ENCODE measurements at places on chromosomes 2 and 18. TPM values are rescaled to one million over a fixed set of nuclear protein-coding genes. Genes with fewer than 3 reads are reported as not detected.

COL3A1 gene
- total RNA-seq, result 3,160 TPM

GALR1 gene
- total RNA-seq, result not detected

- DNase-seq, result no peak
These were observed 10.0 kb upstream of the GCA start for GRCh38 chr2:162333968-162334367.

- DNase-seq, result no peak
These were observed 43.6 kb downstream of the NOL10 start for GRCh38 chr2:10646153-10646552.

DNA sequence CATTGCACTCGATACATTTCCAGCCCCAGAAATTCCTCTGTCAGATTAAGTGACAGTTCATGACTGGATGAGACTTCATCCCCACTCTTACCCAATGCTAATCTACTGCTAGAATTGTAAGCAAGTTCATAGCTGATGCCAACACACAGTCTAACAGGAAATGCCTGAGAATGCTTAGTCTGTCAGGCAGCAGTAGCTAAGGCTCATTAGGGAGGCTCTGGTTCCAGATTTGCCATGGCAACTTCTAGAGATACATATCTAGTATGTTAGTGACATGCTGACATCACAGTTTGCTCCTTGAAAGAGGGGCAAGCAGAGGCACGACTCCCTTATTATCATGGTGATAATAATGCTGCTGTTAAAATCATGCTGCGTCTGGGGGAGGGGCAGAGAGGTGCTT lies 198.4 kb downstream of the RBM43 start:
- no peak for DNase-seq

GRCh38 chr2:20178249-20178607 lies 46.7 kb downstream of the SDC1 start:
- DNase-seq, result peak; percentile 21

UGT1A10 gene
- total RNA-seq, result not detected

GRCh38 chr2:54897420-54898310 lies 152.6 kb downstream of the RTN4 start:
- no peak for DNase-seq

CCDC88A gene
- 54.3 TPM for total RNA-seq

DNA sequence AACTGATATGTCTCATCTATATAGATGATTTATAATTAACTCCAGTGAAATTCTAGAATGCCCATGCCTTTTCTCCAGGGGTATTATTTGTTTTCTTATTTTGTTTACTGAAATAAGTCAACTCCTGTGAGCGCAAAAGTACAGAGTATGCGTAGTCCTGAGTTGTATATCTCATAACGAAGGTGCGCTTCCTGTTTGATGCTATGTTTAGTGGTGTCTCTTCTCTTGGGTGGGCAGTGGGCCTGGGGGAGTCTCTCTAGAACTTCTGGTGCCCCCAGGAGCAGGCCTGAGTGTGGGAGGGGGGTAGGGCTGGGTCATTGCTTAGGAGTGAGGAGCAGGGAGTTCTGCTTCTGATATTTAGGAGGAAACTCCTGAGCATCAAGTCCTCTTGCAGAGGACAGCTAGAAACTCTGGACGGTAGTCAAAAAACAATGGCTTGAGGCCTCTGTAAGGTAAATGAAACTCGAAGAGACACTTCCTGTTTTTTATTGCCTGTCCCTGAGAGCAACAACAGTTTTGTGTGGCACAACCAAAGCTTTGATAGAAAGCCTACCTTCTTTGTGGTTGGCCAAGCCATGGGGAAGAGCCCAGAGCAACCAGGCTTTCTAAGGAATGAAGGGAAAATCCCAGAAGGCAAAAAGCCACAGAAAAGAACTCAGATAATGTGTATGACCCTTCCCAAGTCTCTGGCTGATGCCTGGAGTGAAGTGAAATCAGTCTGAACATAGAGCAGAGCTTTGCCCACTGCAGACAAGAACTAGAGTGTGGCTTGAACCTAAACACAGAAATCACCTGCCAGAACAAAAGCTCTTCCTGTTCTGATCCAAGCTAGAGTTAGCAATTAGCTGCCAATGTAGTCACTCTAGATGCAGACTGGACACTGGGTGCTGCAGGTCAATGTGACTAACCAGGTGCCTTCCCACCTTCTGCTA lies 8.5 kb upstream of the SP140L start:
- no peak for DNase-seq

PCGF1 gene
- total RNA-seq, result 26.5 TPM

DNA sequence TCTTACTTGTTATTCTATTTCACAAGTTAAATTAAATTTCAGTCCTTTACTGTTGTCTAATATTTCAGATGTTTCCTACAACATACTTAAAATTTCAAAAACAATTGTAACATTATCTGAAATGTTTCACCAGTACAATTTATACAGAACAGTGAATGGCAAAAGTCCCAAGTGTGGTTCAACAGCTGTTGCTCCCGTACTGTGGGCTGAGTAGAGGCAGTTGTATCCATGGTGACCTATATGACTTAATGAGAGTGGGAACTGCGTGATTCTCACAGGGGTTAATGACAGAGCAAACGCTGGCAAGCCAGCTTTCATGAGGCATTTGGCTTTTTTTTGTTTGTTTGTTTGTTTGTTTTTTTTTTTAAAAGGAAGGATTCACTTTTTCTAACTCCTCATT lies 5.3 kb upstream of the PLCL1 start:
- DNase-seq, result no peak

DNA sequence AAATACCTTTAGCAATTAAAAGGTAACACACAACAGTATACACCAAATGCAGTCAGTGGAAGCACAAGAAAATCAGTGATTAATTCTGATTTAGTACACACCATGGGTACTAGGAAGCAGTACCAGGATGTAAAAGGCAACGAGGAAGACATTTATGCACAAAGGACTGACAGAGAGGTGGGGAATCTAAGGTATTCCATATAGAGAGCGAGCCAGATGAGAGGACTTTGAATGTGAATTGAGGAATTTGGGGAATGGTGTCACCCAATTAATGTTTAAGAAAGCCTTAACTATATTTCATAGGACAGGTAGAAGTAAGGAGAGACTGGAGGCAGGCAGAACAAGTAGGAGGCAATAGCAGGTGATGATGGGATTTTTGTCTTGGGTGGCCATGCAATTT lies 11.7 kb downstream of the CPS1 start:
- no peak for DNase-seq

DNA sequence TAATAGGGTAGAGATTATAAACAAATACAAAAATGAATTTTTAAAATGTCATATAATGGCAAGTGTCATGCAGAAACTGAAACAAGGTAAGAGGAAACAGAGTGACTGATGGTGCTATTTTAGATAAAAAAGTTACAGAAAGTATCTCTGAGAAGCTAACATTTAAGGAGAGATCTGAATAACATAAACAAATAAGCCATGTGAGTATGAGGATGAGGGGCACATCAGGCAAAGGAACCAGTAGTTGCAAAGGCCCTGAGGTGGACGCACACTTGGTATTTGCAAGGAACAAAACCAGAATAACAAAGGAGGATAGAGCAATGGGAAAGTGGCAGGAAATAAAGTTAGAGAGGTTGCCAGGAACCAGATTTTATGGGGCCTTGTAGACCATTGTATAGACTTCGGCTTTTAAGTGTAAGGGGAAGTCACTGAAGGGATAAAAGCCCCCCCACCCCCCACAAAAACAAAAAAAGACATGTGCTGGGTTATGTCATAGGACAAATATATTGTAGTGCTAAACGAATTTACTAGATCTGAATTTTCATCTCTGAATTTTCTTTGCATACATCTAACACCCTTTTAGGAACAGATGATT lies 159.2 kb downstream of the DTNB start:
- DNase-seq, result no peak

Measured in osteoblast (primary cell).